ENCODE measurements at places on chromosomes 3 and 15. TPM values are rescaled to one million over a fixed set of nuclear protein-coding genes. Genes with fewer than 3 reads are reported as not detected.

The HYAL1 gene
- not detected for total RNA-seq

The OR5K2 gene
- total RNA-seq: not detected

DNA sequence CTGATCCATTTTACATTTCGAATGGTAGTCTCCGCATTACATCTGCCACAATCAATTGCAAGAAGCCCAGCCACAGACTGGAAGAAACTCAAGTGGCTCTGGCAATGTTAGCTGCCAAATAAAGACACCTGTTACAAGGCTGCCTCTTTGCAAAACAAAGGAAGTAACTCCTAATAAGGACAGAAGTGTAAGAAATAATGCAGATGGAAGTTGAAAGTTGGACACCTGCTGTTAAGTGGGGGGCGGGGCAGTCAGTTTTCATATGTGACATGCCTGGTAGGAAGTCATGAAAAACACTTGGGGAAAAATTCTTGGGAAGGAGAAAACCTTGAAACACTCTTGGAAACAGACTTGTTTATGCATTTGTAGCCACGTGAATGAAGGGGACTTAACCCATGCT lies 54.1 kb upstream of the ATP2C1 start:
- DNase-seq: no peak

- DNase-seq: no peak
These were observed 588.3 kb upstream of the NAALADL2 start for GRCh38 chr3:174270841-174271240.

DNA sequence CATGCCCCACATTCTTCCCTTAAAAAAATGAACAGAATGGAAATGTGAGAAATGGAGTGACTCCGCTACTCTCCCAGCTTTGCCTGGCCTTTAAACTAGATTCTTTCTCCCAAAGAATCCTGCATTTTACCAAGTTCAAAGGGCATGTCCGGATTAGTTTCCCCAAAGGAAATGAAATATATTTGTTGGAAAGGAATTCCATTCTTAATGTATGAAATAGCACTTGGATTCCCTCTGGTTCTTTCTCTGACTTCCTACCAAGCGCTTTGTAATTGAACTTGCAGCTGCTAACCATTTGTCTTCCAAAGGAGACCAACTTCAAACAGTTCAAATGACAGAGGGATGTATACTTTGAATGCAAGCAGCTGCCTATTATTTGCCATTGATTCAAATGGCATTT lies 18.9 kb downstream of the MAP2K1 start:
- DNase-seq: no peak

All from activated naive CD4-positive, alpha-beta T cell treated with anti-CD3 and anti-CD28 coated beads for 36 hours (primary cell).